Effector CD4-positive, alpha-beta T cell (primary cell): ENCODE measurements at places on chromosomes 5 and 9.
A peak's percentile ranks its signal among the peaks of the same experiment; 100 is the strongest.

- DNase-seq: no peak
Observed at GRCh38 chr5:68711293-68712200, 382.3 kb upstream of the SLC30A5 start.

DNA sequence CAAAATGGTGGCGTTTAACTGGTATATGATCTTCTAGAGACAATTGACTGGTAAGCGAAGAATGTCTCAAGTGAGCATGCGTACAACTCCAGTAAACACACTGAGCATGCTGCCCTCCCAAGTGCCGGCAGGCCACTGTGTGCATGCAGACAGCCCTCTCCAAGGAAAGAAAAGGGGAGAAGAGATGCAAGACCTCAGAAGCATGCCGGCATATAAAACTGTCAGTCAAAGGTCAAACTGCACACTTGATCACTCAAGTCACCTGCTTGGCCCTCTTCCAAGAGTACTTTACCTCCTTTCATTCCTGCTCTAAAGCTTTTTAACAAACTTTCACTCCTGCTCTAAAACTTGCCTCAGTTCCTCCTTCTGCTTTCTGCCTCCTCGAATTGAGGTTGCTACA is 910.2 kb downstream of the TAF11L14 start:
- no peak for DNase-seq

DNA sequence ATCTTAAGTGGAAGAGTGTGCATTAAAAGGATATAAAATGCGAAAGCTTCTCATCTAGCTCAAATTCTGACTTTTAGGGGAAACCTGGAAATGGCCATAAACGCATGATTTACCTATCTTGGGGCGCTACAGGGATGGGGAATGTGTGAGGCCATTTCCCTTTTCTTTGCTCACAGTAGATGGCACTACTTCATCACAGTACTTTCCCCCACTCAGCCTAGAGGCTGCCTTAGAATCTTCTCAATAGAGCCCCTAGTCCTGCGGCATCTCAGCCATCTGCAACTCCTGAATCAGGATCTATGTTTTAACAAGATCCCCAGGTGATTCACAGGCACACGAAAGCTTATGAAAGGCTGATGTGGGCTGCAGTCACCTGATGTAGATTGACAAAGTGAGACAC is 110.8 kb downstream of the LHFPL2 start:
- no peak for DNase-seq

GRCh38 chr5:122151640-122152039 is 22.3 kb downstream of the ZNF474 start:
- DNase-seq: no peak

DNA sequence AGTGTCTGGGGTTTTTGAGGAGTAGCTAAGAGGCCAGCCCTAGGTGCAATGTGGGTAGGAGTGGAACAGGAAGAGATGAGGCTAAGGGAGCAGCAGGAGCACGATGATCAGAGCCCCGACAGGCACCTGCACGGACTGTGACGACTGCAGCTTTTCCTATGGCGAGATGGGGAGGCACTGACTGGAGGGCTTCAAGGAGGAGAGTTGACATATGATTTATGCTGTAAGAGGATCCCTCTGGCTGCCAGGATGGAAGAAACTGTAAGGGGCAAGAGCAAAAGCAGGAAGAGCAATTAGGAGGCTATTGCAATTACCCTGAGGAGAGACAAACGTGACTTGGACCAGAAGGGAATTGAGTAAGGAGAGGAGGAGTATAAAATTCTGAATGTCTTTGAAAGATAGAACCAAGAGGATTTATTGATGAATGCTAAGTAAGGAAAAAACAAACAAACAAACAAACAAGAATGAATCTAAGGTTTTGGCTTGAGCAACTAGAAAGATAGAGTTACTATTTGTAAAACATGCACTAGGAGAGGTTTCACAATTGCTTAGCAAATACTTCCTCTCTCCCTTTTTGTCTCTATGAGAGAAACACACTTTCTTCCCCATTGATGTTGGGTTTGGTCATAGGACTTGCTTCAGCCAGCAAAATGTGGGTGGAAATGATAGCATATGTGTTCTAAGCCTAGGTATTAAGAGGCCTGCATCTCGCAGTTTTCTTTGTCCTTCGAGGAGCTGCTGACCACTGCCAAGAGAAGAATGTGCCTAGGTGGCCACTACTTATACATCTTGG is 32.9 kb downstream of the TRPC7 start:
- DNase-seq: no peak

DNA sequence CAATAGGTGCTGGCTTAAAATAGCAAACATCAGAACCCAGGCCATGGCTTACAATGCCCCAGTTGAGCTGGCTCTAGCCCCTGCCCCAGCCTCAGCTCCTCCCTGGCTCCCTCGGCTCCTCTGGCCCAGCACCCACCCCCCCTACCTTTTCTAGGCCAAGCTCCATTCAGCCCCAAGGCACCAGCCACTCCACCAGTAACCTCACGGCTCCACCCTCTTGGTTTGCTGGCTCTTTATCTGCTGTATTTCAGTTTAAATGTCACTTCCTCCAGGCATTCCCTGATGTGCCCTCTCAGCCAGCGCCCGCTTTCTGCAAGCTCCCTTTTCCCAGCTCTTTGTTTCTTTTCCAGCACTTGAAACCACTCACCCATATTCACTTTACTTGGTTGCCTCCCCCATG is 10.6 kb downstream of the C1QTNF2 start:
- no peak for DNase-seq

DNA sequence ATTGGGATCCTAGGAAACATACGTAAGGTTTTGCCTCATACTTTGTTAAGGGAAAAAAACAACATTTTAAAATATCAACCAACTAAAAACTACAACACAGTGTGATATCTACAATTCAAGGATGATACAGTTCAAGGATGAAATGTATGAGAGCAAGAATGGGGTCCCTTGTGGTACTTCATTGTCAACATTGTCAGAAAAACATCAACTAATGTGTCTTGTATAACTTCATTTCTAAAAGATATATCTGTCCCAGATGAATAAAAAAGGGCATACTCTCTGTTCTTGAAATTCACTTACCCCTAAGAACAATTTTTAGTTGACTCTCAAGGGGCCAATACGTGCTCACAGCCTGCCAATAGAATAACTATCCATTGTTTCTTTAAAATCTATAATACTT is 1250.5 kb downstream of the PTPRD start:
- DNase-seq: no peak

- DNase-seq: no peak
Observed at GRCh38 chr9:8883321-8883720, 1083.7 kb upstream of the DMAC1 start.

GRCh38 chr5:171907725-171908343 is 98.6 kb downstream of the FBXW11 start:
- peak; percentile 26 for DNase-seq

DNA sequence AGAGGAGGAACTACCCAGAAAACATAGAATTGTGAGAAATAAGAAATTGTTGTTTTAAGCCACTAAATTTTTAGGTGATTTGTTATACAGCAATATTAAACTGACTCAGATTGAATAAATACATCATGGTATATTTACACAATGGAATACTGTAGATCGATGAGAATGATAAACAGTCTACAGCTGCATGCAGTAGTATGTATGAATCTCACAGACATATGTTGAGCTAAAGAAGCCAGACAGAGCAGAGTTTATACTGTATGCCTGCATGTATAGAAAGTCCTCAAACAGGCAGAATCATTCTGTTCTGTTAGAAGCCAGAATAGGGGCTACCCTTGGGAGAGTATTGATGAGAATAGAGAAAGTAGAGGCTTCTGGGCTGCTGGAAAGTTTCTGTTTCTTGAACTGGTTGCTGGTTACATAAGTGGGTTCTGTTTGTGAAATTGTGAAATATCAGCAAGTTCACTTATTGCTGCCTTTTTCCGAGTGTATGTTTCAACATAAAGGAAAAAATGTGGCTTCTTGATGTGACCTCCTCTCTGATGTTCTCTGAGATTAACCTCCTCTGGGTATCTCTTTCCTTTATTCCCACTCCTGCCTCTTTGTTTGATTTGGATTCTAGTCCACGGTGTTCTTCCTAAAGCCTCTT is 9.6 kb downstream of the KIAA1958 start:
- no peak for DNase-seq

DNA sequence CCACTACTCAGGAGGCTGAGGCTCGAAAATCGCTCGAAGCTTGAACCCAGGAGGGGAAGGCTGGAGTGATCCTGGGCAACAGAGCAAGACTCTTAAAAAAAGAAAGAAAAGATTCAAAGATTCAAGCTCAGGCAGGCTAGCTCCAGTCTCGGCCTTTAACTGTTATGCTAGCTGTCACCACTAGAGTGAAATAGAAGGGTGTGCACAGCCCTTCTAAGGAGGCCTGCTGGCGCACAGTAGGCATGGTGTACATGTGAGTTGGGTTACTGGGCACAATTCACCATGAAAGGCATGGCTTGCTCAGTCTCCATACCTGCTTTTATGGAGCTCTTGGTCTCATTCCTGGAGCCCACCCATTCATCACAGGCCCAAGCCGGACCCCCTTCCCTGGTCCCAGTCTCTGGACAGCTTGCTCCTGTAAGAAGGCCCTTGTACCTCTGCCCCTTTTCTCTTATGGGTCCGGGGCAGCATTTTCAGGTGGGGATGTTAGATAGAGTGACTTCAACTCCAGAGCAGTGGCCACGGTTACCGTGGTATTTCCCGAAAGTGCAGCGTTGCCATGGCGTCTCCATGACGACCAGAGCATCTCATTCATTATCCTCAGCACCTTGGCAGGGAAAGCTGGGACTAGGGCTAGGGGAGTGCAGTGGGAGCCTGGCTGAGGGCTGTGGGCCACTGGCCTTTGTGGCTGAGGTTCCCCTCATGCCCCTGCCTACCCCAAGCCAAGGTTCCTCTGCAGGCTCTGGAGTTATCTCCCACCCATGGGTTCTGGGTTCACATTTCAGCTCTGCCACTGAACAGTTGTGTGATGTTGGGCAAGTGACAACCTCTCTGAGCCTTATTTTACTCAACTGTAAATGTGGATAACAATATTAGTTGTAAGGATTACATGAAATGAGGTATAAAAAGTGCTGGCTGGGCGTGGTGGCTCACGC is 5.7 kb downstream of the NDST1 start:
- no peak for DNase-seq

DNA sequence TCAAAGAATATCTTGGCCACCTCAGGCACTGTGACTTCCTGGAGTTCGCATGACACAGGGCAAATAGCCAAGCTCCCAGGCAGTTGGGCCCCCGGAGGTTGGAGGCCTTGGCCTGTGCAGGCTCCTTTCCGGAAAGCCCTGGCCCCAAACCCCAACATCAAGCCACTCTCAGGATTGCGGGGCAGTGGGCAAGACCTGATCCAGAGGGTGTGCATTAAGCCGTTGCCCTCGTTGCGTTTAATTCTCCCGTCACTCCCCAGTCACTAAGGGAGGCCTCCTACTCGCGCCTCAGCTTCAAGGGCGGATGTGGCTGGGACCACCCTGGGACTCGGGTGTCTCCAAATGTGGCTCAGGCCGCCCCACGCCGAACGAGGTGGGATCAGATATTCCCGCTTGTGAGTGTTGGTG is 60.1 kb downstream of the TMEM174 start:
- DNase-seq: no peak

DNA sequence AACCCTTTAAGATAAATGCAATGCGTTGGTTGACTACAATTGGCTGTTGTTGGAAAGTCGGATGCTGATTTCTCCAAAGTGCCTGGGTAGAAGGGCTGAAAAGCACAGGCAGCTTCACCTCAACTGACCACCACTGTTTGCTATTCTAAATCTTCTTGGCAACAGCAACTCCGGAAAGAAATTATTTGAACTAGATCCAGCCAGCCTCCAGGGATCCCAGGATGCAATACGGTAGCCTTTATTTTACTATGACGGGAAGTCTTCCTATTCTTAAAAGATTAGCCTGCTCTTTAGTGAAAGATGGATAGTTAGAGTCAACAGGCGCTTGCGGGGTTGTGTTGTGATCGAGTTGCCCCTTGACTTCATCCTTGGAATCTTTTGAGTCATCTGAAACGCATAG is 78.6 kb upstream of the KLF9 start:
- no peak for DNase-seq

DNA sequence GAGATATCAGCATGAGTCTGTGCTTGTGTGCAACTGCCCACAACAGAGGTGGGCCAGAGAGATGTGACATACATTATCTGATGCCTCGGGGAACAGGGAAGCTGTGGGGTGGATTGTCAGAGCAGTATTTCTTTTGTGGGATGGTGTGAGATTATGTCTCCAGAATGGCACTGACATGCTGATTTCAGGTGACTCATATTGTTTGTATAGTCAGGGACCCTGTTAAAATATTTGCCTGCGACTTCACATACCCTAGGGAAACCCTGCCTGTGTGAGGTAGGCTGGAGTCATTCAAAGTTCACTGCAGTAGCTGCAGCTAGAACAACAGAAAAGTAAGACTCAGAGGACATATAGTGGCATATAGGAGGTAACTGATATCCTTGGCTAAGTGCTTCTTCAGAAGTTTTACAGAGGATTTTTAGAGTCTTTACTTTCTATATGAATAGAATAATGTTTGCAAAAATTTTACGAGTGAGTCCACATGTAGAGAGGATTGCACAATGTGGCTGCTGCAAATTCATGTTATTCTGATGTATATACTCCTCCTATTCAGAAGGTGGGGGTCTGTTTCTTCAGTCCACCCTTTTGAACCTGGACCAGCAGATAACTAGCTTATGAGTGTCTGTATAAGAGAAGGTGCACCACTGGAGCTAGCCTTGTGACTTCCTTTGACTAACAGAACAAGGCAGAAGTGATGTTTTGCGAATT is 89.3 kb downstream of the MACIR start:
- no peak for DNase-seq

GRCh38 chr5:137281201-137281600 is 217.9 kb downstream of the SPOCK1 start:
- no peak for DNase-seq

DNA sequence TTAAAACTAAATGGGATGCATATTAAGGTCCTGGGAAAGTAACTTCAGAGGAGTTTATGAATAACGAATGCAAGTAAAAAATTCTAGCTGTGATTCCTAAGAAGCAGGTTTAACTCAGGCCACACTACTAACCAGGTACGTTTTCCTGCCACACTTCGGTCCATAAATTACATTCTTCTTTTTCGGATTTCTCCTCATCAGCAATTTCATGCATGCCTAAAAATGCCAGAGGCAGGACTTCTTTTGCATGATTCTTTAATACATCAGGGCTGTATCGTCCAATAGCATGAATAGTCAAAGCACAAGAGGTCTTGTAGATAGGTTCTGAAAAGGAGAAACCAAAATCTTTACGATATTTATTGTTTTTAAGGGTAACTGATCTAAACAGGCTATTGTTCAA is 42.3 kb upstream of the OR2K2 start:
- no peak for DNase-seq

- no peak for DNase-seq
Observed at GRCh38 chr9:119435076-119435475, 65.8 kb upstream of the BRINP1 start.

- DNase-seq: peak; percentile 61
Observed at GRCh38 chr5:73591102-73591695, 25.7 kb downstream of the UTP15 start.

- no peak for DNase-seq
Observed at GRCh38 chr9:125914411-125914810, 167.2 kb downstream of the PBX3 start.

DNA sequence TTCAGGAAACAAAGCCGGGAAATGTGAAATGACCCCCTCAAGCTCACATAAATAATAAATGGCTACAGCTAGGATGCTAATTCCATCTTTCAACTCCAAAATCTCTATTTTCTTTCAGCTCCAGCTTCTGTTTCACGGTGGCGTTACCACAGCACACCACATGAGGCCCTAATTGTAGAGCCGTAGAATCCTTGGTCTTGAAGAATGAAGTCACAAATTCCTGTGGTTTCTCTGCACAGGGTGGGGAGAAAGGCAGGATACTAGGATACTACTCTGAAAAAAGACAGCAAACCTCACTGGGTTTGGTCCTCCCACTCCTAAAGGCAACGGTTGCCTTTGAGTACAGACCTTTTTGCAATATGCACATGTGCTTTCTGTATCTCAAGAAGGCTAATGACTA is 13.9 kb upstream of the RARS1 start:
- no peak for DNase-seq
